ENCODE measurements at places on chromosomes 6 and 20. TPM values are rescaled to one million over a fixed set of nuclear protein-coding genes. Genes with fewer than 3 reads are reported as not detected.

Gene TP53TG5
- total RNA-seq = 0.73 TPM

Gene FAM209B
- total RNA-seq = not detected

Gene SYNDIG1
- total RNA-seq = 15.8 TPM

Gene E2F1
- 2.3 TPM for total RNA-seq

Gene SPTLC3
- 6.9 TPM for total RNA-seq

GRCh38 chr6:106510090-106510970 lies 119.0 kb downstream of the RTN4IP1 start:
- DNase-seq = peak; percentile 89

DNA sequence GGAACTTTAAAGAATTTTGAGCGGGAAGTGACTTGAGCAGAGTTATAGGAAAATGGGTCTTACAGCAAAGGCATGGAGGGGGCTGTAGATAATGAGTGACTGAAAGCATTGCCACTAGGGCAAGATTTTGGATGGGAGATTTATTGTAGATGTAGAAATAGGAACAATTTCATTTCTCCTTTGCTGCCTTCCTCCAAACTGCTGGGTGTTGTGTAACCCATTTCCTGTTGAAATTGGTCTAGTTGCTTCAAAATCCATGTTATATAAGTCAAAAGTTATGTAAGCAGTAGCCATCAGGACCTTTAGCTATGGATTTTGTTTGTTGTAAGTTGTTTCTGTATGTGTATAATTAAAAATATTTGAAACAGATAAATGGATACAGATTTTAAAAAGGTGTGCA lies 11.1 kb downstream of the YWHAB start:
- no peak for DNase-seq

DNA sequence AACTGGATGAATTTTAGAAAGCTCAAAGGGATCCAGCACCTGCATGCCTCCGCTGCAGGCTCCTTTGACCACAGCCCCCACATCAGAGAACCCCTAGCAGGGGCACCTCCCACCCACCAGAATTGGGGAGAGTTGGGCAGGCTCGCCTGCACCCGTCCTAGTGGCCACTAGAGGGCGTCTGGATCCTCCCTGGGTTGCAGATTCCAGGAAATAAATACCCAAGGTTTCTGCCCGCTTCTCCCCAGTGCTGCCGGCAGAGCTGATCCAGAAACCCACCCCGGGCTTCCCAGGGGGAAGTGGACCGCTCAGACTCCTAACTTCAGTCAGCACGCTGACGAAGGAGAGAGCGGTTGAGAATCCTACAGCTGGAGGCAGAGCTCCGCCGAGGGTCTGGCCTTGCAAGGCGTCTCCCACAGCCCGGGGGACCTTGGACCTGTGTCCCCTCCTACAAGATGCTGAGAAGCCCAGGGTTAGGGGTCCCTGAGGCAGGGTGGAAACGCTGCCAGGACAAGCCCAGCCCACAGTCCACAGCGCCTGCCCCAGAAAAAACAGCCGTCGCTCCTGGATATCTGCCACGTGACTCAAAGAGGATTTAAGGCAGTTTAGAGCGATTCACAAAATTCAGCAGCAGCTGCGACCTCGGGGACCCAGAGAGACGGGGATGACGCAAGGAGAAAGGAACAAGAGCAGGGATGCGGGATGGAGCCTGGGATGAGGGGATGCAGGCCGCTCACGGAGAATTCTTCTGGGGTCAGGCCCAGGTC lies 32.6 kb upstream of the PHACTR3 start:
- DNase-seq = no peak

DNA sequence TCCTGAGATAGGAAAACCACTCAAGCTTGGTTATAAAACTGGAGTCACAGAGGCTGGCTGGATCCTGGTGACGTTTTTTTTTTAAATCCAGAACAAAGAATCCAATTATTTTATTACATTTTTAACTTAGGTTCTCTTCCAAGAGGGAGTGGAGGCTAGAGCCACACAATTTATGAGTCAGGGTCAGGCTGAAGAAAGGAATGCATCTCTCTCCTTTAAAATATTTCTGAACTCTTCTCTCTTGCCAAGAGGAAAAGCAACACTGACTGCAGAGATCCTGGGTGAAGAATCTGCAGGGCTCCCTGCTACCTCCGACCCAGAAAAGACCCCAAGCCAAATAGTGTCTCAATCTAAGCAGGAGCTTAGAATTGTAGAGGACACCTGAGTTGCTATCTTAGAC lies 88.5 kb upstream of the SSTR4 start:
- DNase-seq = no peak

GRCh38 chr6:137879299-137879698 lies 12.2 kb downstream of the TNFAIP3 start:
- DNase-seq = no peak

- no peak for DNase-seq
Observed at GRCh38 chr20:10125757-10126156, 91.0 kb downstream of the ANKEF1 start.

- DNase-seq = no peak
Observed at GRCh38 chr6:21219856-21220255, 373.7 kb upstream of the SOX4 start.

DNA sequence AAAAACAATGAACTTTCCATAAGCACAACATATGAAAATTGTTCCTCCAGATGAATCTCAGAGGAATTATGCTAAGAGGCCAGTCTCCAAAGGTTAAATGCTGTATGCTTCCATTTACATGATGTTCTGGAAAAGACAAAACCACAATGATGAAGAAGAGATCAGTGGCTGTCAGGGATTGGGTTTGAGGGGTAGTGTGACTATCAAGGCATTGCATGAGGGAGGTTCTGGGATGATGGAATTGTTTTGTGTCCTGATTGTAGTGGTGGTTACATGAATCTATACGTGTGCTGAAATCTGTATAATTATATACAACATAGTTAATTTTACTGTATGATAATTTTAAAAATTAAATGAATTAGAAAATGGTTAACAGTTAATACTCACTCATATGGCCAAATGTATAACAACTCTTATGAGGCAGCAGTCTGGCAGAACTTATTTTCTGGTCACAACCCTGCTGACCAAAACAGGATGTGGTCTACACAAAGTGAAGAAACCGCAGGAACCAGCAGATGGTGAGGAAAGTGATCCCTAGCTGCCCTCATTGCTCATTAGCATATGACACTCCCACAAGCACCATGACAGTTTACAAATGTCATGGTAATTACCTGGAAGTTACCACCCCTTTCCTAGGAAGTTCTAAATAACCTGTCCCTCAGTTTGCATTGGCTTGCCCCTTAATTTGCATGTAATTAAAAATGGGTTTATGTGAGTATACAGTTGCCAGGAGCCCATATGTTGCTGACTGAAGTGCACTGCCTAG lies 31.9 kb downstream of the NSFL1C start:
- DNase-seq = no peak
